ENCODE measurements at places on chromosomes 4 and X. TPM values are rescaled to one million over a fixed set of nuclear protein-coding genes. Genes with fewer than 3 reads are reported as not detected.

The MAPK10 gene
- 24.6 TPM for total RNA-seq

- H3K27me3 ChIP-seq = no peaks in the 10 kb centered on the region
- no peak overlapping the region for H3K27ac ChIP-seq
- no peaks in the 10 kb centered on the region for H3K36me3 ChIP-seq
- no peak for DNase-seq
- no peaks in the 10 kb centered on the region for H3K4me1 ChIP-seq
- H3K4me3 ChIP-seq = no peak overlapping the region
Measured at GRCh38 chr4:141352331-141352730, 131.6 kb downstream of the ZNF330 start.

- no peaks in the 10 kb centered on the region for H3K4me1 ChIP-seq
- H3K4me3 ChIP-seq = no peak overlapping the region
- no peak for DNase-seq
- H3K36me3 ChIP-seq = no peaks in the 10 kb centered on the region
- no peaks in the 10 kb centered on the region for H3K27me3 ChIP-seq
- H3K27ac ChIP-seq = no peak overlapping the region
Measured at GRCh38 chr4:75848891-75849290, 53.4 kb downstream of the PPEF2 start.

- H3K27me3 ChIP-seq = peaks cover 6% of the 10 kb centered on the region
- DNase-seq = no peak
- H3K4me3 ChIP-seq = no peak overlapping the region
- H3K4me1 ChIP-seq = no peaks in the 10 kb centered on the region
- H3K27ac ChIP-seq = no peak overlapping the region
Measured at GRCh38 chr4:5963611-5964010, 54.6 kb downstream of the C4orf50 start.

DNA sequence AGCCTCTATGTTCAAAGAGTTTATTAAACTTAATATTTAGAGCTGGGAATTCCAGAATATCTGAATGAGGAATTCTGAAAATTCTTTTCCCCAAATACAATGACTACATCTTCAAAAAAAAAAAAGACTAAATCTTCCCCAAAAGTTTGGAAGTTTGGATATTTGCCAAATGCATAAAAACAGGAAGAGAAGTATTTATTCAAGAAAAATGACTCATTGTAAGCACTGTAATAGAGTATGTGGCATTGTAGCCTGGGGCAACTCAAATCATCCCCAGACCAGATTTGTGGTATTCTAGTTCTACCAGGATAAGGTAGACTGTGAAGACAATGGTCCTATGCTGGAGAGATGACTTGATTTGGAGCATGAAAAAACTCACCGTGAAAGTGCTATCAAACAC is 78.5 kb upstream of the PDHA2 start:
- H3K4me1 ChIP-seq = no peaks in the 10 kb centered on the region
- DNase-seq = no peak
- no peak overlapping the region for H3K27ac ChIP-seq
- peaks cover 6% of the 10 kb centered on the region for H3K36me3 ChIP-seq

DNA sequence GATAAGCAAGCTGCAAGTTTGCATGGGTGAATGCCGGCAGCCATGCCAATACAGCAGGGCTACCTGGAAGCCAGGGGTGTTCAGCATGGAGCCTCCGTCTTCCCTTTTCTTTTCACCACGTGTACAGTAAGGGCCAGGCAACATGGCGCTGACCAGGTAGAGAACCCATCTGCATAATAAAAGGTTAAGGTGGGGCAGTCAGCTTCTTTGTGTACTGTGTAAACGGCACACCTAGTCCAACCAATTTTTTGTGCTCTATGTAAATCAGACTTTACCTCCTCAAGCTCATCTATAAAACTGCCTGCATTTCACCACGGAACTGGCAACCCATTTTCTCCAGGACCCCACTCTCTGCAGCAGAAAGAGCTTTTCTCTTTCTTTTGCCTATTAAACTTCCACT is 286.8 kb upstream of the VCX3A start:
- H3K4me1 ChIP-seq = no peaks in the 10 kb centered on the region
- H3K27me3 ChIP-seq = no peaks in the 10 kb centered on the region
- no peaks in the 10 kb centered on the region for H3K36me3 ChIP-seq
- DNase-seq = no peak
